Stomach (tissue), 19 donors: ENCODE measurements at places on chromosomes 13 and 19. TPM values are rescaled to one million over a fixed set of nuclear protein-coding genes. Genes with fewer than 3 reads are reported as not detected.

Gene NHLRC3
- 8.5 TPM for polyA plus RNA-seq

- DNase-seq: no peak
These were observed 8.7 kb downstream of the LRCH1 start for GRCh38 chr13:46561691-46562090.

- no peak for DNase-seq
These were observed 20.9 kb downstream of the KLHL26 start for GRCh38 chr19:18657590-18658365.

- DNase-seq: no peak
These were observed 15.0 kb upstream of the LMO7 start for GRCh38 chr13:75621147-75621546.

GRCh38 chr13:70896136-70896535 lies 787.9 kb upstream of the KLHL1 start:
- no peak for DNase-seq

- peak; percentile 86 for DNase-seq
These were observed 200.3 kb downstream of the LMO7 start for GRCh38 chr13:75836441-75836840.

DNA sequence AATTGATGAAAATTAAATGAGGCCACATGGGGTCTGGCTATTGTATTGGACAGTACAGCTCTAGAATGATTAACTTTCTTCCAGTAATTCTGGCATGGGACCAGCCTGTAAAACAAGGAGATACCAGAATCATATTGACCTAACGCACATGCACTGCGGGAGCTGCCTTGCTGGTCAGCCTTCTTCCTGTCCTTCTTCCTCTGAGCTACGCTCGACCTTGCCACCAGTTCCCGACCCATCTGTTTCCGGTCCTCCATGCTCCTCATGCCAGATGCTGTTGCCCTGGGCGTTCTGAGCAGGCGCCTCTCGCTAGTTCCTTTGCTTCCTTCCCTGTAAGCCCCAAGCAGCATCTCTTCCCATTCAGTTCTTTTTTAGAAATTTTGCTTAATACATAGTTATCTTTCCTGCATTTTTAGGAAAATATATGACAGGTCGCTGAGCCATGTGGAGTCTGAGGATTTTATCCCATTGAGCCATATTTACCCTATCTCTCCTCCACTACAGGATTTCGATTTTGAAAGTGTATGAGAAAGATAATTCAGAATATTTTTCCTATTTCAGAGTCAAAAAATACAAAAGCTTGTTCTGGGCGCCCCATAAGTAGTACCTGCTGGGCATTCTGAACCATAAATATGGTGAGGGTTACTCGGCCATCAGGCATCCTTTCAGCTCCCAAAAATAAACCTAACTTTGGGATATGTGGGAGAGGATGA lies 38.6 kb downstream of the TNFRSF19 start:
- peak; percentile 76 for DNase-seq

Gene IRGC
- not detected for polyA plus RNA-seq

Gene NCR1
- 0.92 TPM for polyA plus RNA-seq

- DNase-seq: no peak
These were observed 702 bp downstream of the PTH2 start for GRCh38 chr19:49422407-49423070.

DNA sequence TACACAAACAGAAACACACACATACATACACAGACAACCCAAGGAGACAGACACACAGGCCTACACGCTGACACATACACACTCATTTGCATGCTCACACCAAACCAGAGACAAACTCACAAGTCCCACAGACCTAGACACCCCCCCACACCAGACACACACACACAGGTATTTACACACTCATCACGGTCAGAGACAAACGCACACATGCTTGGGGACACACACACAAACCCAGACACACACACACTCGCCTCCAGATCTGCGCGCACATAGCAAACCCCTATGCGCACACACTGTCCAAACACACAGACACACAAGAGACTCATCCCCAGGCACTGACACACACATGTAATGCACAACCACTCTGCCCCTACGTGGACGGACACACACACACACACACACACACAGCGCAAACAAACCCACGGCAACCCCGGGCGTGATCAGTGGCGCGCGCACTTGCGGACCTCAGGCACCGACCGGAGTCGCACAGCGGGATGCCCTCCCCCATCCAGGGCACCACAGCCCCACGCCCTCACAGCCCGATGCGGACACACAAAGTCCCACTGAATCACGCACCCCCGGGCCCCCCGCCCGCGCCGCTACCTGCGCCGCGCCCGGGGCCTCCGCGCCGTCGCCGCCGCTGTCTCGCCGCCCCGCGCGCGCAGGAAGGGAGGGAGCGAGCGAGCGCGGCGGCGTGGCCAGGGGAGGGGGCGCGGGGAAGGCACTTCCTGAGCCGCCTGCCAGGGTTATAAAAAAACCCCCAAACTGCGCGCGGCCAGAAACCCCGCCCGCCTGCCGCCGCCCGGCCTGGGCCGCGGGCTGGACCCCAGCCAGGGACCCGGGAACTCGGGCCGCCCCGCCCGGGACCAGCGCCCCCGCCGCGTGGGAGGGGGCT lies at the start of gene ADAMTS10:
ADAMTS10 (minus strand) TSS at position 675 of the 895 bp plus-strand sequence. CDS start 5,005 bp downstream, outside the sequence.
- DNase-seq: peak; percentile 84

Gene ZNF567
- polyA plus RNA-seq: 1.4 TPM

- no peak for DNase-seq
These were observed 530.9 kb downstream of the MYO16 start for GRCh38 chr13:109160357-109160756.

GRCh38 chr19:7678971-7679751 lies 1.5 kb upstream of the TRAPPC5 start:
- DNase-seq: no peak

Gene SYMPK
- 71.9 TPM for polyA plus RNA-seq

DNA sequence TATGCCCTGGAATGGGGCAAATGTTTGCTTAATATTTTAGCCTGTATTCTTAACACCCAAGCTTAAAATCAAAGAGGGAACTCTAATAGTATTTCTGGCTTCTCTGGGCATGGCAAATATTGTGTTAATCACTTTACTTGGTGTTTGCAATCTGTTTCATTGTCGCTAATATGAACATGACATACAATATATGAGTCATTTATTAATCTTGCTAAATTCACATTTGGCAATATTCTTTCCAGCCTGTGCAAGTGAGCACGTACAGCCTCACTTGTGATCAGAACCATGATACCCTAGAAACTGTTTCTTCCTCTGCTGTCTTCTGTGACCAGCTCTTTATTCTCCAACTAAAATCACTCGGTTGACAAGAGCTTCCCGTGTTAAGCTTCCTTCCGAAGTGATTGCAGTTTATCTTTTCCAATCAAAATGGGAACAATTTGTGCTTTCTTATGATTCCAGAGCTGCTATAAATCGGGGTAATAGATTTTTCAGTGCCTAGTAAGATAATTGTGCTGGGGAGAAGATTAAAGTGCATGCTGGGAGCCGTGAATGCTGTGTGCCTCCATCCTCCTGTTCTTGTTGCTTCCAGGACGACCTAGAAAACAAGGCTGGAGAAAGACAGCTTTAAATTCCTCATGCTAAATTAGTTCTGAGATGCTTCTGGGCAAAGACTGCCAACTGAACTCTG lies 153.0 kb upstream of the TMTC4 start:
- no peak for DNase-seq

Gene SYCN
- 1.9 TPM for polyA plus RNA-seq

GRCh38 chr13:87087741-87088140 lies 583.4 kb upstream of the SLITRK5 start:
- DNase-seq: no peak

DNA sequence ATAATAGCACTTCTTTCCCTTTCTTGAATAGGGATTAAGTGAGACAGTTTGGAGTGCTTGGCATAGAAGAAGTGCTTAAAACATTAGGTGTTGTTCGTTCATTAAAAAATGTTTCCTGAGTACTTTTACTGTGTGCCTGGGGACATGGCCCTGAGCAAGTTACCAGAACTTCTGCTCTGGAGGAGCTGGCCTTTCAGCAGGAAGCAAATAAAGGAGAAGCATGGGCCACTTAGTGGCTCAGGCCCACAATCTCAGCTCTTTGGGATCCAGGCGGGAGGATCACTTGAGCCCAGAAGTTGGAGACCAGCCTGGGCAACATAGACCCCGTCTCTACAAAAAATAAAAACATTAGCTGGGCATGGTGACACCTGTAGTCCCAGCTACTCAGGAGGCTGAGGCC lies 5.7 kb downstream of the DNM2 start:
- no peak for DNase-seq

DNA sequence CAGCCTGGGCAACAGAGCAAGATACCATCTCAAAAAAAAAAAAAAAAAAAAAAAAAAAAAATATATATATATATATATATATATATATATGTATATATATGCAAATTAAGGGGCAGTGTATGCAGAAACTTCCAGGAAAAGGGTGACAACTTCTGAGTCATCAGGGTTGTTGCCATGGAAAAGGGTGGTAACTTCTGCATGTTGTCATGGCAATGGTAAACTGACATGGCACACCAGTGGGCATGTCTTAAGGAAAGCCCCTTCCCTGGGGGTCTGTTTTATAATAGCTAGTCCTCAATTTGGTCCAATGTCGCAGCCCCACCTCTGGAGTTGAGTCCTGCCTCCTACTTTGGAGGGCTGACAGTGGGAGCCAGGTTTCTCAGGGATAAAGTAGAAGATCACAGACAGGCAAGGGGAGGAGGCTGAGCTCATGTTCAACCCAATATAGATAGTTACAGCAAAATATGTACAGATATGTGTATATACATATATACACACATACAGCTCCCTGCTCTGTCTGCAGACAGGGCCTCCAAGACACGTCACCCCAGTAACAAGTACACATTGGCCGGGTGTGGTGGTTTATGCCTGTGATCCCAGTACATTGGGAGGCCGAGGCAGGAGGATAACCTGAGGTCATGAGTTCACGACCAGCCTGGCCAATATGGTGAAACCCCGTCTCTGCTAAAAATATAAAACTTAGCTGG lies 7.2 kb upstream of the FCHO1 start:
- DNase-seq: no peak

Gene CIC
- 31.8 TPM for polyA plus RNA-seq

GRCh38 chr13:61954092-61954491 lies 538.4 kb upstream of the PCDH20 start:
- DNase-seq: peak; percentile 69

DNA sequence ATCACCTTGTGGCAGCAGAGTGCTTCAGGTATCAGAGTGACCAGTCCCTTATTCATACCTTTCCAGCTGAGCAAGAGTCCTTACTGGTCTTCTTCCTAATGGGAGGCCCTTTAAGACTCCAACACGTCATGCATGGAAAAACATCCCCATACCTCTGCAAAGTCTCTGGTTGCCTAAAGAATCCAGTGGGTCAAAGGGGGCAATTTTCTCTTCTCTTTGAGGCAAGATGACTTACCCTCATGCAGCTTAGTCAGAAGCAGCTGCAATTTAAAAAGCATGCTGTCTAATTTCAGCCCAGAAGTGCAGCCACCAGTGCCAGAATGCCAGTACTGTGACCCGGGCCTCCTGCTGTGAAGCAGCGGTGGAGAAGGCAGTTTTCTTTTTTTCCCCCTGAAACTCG lies 18.7 kb downstream of the PPP5C start:
- no peak for DNase-seq

Gene KANK3
- polyA plus RNA-seq: 10.7 TPM

- DNase-seq: no peak
These were observed 23.8 kb upstream of the ONECUT3 start for GRCh38 chr19:1729568-1729925.

GRCh38 chr19:3073931-3074595 lies 11.8 kb upstream of the TLE5 start:
- DNase-seq: peak; percentile 56

Gene KCNK6
- 10.0 TPM for polyA plus RNA-seq

- DNase-seq: no peak
These were observed 322.7 kb downstream of the SUCLA2 start for GRCh38 chr13:47678201-47678968.

Gene MUC16
- not detected for polyA plus RNA-seq

Gene MKNK2
- 102 TPM for polyA plus RNA-seq

DNA sequence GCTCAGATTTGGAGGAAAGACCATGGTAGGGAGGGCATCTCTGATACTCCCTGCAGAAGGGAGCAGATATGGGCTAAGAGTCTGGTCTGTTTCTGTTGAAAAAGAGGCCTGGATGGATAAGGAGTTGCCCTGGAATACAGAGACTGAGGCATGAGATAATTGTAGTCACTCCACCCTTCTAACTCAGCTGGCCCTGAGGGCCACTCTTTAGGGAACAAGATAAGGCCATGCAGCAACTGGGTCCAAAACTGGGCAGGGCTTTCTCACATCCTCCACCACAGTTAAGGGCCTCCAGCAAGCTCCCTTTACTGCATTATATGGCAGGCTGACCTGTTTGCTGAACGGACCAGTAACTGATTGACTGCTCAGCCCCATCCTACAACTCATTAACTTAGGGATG lies 1.3 kb downstream of the ZNF749 start:
- peak; percentile 7 for DNase-seq

Gene FAM32A
- 145 TPM for polyA plus RNA-seq

- DNase-seq: peak; percentile 56
These were observed 63.9 kb upstream of the STARD13 start for GRCh38 chr13:33349288-33349985.
